AG10803 (cell line): ENCODE measurements at places on chromosomes 1 and 21.
A peak's percentile ranks its signal among the peaks of the same experiment; 100 is the strongest.

DNA sequence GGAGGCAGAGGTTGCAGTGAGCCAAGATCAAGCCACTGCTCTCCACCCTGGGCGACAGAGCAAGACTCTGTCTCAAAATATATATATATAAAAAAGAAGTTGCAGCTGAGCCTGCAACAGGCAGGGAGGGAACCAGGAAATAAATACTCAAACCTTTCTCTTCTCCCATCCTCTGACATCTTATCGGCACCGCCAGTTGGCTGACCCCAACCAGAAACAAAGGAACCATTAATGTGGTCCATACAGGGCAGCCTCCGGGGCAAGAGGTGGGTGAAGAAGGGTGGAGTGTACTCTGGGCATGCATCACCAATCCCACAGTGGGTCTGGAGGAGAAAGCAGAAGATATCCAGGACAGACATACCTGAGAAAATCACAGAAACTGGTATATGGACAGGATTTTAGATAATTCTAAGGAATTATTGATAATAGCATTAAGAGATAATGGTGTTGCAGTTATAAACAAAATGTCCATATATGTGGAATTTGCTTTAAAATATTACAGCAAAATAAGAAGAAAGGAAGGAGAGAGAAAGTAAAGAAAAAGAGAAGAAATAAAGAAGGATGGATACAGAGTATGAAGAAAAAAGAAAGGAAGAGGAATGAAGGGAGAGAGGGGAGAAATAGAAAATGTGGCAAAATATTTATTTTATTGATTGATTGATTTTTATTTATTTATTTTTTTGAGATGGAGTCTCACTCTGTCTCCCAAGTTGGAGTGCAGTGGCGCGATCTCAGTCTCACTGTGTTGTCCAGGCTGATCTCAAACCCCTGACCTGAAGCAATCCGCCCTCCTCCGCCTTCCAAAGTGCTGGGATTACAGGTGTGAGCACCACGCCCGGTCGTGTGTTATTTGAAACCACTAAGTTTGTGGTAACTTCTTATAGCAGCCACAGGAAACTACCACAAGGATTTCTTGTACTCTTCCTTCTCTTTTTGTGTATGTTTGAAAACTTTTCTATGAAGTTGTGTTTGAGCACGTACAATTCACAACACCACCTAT lies 4.1 kb upstream of the PTAFR start:
- no peak for DNase-seq

DNA sequence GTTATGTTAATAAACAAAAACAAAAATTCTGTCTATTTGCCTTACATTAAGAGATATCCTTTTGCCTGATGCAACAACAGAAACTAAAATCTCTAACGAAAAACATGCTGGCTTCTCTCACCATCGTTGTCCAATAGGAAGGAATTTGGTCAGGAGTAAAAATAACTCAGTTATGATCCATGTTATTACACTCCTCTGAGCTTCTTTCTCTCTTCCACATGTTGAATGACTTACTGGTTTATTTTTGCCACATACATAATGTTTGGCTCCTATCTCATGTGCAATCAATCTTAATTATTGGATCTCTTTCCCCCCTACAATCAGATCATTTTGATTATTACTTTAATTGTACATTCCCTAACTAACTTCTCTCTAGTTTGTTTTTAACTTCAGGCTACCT lies 688.4 kb downstream of the USP25 start:
- peak; percentile 46 for DNase-seq

GRCh38 chr1:176073524-176074157 lies 133.4 kb downstream of the COP1 start:
- peak; percentile 71 for DNase-seq

DNA sequence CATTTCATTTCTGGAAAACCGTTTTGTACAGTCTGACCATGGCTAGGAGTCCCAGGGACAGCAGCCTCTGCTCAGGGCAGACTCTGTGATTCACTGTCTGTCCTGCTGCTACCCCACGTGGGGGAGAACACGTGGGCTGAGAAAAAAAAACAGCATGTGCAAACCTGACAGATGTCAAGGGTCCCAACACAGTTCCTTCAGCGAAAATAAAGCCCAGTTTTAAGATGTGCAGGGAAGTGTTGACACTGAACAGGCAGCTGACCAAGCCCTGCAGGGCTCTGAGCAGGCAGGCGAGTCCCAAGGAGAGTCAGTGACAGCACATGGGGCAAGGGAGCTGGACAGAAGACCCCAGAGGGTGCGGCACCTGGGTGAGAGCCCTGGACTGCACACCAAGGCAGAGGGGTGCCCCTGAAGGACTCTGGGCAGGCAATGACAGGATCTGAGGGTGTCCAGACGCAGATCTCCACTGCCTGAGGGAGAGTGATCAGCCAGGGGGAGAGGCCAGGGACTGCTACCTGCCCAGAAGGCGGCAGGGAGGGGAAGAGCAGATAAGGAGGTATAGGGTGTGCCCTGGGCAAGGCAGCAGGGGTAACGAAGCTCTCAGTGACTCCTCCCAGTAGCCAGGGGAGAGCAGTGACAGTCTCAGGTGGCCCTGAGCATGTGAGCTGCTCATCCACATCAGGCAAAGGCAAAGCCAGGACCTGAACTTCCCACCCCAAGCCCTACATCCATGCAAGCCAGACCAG lies 5.1 kb upstream of the SPATC1L start:
- DNase-seq: peak; percentile 45

GRCh38 chr1:168482106-168482505 lies 61.7 kb downstream of the XCL2 start:
- peak; percentile 75 for DNase-seq

DNA sequence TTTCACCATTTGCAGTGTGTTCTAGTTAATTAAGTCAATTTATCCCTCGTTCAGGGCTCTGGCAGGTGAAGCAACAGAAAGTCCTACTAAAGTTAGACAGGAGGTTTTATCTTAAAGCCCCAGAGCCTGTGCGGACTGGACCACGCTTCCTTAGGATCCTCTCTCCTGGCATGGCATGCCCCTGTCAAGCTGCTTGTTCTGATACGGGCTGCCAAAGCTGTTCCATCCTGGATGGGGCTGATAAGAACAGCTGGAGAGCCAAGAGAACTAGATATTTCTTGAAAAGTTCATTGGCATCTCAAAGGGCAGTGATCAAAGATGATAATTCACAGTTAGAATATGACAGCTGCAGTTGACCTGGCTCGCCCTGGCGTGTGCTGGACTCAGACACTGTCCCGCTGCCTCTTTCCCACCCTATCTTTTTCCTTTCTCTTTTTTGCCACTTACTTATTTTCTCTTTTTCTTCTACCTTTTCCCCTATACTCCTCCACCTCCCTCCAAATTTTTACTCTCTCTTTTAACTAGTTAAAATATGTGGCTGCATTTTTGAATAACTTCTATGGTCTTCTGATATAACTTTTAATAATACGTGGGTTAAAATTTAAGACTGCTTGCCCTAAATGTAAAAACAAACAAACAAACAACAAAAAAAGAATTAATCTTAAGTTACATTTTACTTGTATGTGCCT lies 96.7 kb downstream of the ABCA4 start:
- DNase-seq: no peak

DNA sequence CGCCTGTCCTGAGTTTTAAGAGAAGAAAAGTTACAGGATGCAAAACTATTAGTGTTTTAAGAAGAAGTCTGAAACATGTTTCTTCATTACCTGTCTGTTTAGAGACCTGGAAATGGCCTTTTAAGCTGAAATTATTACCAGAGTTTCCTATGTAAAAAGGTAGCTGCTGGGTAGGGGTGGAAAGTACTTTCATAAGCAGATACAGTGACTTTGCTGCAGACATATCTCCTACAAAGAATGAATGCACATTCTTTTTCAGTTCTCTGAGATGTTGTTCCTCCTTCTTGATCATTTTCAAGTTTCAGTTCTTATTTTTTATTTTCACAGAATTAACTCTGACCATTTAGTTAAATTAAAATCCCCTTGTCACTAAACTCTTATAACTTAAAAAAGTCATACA lies 1329.6 kb downstream of the KCNT2 start:
- no peak for DNase-seq

DNA sequence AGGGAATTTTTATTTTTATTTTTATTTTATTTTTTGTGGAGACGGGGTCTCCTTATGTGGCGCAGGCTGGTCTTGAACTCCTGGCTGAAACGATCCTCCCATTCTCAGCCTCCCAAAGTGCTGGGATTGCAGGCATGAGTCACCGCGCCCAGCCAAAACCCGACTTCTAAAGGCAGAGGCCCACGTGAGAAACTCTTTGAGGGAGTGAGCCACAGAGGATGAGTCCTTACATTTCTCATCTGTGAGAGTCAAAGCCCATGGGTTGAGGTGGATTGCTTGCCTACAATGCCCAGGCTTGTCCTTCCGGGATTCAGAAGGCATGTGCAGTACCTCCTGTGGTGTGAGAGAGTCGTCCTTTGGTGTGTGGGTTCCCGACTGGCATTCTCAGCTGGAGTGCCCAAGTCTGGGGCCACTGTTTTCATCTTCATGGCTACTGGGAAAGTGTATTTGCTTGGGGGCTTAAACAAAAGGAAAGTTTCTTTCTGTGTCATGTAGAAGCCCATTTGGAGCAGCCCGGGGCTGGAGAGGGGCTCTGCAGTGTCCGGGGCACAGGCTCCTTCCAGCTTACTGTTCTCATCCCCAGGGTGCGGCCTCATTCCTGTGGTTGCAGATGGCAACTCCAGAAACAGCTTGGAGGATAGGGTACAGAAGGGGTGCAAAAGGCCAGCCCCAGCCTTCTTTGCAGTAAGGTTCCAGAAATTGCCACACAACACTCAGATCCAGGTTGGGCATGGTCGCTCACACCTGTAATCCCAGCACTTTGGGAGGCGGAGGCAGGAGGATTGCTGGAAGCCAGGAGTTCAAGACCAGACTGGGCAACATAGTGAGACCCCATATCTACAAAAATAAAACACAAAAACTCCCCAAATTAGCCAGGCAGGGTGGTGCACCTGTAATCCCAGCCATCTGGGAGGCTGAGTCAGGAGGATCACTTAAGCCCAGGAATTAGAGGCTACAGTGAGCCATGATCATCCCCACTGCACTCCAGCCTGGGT lies 29.4 kb upstream of the CSF3R start:
- DNase-seq: no peak

DNA sequence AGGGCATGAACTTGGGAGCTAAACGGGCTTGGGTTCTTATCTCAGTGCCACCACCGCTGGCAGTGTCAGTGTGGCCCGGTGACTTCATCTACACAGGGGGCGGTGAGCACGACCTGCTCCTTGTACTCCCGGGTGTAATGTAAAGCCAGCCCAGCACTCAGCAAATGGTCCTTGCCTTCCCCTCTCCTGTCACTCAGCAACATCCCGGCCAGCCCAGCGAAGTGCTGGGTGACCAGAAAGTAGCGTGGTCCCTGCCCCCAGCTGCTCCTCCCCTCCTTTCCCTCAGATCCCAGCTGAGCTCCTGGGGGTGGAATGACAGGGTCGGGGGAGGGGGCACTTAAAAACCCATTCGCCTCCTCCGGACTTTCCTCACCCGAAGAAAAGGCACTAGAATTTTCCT lies 7.2 kb downstream of the KCNN3 start:
- DNase-seq: no peak

DNA sequence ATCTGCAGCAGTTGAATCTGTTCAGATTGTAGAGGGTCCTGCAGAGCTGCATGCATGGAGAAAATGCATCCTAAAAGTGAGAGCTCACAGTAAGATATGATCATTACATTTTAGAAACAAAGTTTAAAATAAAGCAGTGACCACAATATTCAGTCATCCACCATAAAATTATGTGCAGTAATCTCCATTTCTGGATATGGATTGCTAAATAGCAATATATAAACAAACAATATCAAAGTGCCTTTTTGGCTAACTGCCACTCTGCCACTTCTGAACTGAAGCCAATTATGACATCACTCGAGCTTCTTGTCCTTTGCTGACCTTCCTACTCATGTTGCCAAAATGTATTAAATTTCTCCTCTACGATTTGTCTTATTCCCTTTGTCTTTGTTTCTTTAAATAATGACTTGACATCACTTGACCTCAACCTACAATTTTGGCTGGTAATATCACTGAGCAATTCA lies 262.0 kb upstream of the CXADR start:
- DNase-seq: no peak

GRCh38 chr1:200075522-200075921 lies 48.0 kb downstream of the NR5A2 start:
- DNase-seq: no peak

DNA sequence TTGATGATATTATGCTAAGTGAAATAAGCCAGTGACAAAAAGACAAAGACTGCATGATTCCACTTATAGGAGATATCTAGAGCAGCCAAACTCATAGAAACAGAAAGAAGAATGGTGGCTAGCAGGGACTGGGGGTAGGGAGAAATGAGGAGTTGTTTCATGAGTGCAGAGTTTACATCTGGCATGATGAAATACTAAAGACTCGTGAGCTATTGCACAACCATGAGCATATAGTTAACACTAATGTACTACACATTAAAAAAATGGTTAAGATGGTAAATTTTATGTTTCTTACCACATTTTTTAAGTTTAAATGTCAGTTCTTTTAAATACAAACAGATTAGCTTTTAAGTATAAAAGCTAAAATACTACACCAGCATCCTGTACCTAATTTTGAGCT lies 57.8 kb downstream of the ESRRG start:
- DNase-seq: peak; percentile 6

GRCh38 chr1:11098931-11099309 lies 749 bp downstream of the EXOSC10 start:
- DNase-seq: no peak

DNA sequence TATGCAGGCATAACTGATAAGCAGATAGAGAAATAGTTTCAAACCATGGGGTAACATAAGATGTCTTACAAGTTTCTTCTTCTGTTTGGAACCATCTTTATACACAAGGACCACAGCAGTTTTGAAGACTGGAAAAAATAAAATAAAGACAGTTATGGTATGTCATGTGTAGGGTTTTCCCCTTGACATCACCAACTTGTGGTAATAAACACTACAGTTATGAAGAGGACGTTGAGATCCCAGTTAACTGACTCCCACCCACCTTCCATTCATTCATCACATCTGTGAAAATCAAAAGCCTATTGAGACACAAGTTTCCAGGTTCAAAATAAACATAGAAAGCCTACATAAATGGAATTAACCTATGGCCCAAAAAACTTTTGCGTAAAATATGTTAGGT lies 92.5 kb upstream of the KRTAP19-8 start:
- DNase-seq: no peak

GRCh38 chr1:160755911-160756848 lies 17.1 kb downstream of the SLAMF7 start:
- DNase-seq: no peak

GRCh38 chr1:203273869-203274602 lies 31.3 kb upstream of the BTG2 start:
- DNase-seq: no peak

- DNase-seq: no peak
These were observed 86.4 kb downstream of the WDR64 start for GRCh38 chr1:241738284-241739078.

DNA sequence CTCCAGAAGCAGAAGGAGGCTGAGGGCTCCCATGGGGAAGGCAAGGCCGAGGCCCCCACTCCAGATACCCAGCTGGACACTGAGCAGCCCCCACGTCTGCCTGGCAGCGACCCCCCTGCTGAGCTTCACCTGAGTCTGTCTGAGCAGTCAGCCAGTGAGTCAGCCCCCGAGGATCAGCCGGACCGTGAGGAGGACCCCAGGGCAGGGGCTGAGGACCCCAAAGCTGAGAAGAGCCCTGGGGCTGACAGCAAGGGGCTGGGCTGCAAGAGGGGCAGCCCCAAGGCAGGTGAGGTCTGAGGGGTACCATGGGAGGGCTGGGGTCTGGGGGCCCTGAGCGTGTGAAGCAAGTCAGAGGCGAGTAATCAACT lies 21.3 kb downstream of the DMBX1 start:
- DNase-seq: no peak

GRCh38 chr1:961132-961669 lies 817 bp downstream of the KLHL17 start:
- DNase-seq: no peak
